ENCODE measurements at places on chromosomes 6 and 20.

DNA sequence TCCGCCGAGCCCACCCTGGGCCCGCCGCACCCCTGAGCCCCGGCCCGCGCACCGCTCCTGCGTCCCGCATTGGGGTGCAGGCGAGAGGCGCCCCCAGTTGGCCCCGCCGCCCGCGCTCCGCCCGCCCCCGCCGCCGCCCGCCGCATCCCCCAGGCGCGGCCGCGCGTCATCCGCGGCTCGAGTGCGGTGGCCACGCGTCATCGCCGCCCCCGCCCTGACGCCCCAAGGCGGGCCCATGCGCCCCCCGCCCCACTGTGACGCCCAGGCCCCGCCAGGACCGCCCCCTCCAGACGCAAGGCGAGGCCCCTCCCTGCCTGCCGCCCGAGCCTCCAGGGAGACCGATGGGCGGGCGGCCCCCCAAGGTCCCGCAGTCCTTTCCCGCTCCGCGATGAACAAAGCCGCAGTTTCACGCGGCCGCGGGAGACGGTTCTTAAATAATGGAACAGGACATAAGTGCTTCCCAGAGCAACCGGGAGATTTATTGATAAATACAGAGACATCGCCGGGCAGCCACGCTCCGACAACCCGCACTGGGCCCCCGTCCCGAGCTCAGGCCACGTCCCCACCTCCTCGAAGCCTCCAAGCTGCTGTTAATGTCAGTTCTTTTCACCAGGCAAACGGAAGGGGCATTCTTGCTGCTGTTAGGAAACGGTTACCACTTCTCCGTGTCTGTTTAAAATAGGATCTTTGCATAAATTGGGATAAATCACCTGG, at the start of gene ANKRD60:
Gene ANKRD60, minus strand, starts transcription at position 170 of the 714 bp plus-strand sequence. Its CDS starts 0 bp downstream, at position 170.
- DNase-seq: peak; percentile 6

GRCh38 chr6:143414769-143415168, 35.7 kb downstream of the ADAT2 start:
- DNase-seq: no peak

DNA sequence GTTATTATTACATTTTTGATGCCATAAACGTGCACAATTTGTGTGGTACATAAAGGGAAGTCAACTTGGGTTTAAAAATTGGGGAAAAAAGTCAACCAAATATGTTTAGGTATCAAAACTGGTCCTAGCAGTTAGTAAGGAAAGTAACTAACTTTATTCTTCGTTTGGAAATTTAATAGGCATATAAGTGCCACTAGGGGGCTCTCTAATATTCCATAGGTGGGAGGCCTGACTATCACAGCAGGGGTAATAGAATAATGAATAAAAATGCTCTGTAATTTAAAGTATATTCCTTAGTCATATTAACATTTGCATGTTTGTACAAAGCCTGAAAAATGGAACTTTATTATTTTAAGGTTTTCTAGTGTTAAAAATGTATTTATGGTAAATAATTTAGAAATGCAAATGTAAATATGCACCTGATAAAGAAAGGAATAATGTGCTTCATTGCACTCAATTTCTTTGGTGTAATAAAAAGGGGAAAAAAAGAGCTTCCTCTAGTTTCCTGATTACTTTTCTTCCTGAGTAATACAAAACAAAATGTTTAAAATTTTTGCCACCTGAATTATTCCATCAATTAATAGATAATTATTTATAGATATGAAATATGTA, 125.7 kb upstream of the HDAC2 start:
- no peak for DNase-seq

- DNase-seq: no peak
Measured at GRCh38 chr20:41382791-41383305, 16.2 kb upstream of the EMILIN3 start.

DNA sequence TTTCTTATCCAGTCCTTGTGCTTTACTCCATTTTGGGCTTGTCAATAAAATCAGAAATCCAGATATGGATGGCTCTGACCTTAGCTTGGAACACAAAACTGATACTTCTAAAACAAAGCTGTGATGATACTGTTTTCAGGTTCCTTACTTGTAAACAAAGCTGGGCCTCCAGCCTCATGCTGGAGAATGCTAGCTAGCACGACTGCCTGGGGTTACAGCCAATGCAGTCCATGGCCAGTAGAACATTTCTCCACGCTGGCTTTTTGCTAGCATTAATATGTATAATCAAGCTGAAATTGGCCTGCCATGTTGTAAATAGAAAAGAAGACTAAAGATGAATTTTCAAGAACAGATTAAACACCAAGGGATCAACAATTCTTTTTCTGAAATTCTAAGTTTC, 63.9 kb downstream of the MTHFD1L start:
- DNase-seq: no peak

- no peak for DNase-seq
Measured at GRCh38 chr6:51753635-51754034, 333.8 kb downstream of the PKHD1 start.

GRCh38 chr20:44584162-44584561, 1.8 kb downstream of the PKIG start:
- DNase-seq: no peak

- DNase-seq: no peak
Measured at GRCh38 chr6:9100869-9101580, 665.7 kb upstream of the SLC35B3 start.

- DNase-seq: no peak
Measured at GRCh38 chr6:37954791-37955190, 135.3 kb downstream of the ZFAND3 start.

- no peak for DNase-seq
Measured at GRCh38 chr6:15475872-15476271, 187.0 kb downstream of the DTNBP1 start.

DNA sequence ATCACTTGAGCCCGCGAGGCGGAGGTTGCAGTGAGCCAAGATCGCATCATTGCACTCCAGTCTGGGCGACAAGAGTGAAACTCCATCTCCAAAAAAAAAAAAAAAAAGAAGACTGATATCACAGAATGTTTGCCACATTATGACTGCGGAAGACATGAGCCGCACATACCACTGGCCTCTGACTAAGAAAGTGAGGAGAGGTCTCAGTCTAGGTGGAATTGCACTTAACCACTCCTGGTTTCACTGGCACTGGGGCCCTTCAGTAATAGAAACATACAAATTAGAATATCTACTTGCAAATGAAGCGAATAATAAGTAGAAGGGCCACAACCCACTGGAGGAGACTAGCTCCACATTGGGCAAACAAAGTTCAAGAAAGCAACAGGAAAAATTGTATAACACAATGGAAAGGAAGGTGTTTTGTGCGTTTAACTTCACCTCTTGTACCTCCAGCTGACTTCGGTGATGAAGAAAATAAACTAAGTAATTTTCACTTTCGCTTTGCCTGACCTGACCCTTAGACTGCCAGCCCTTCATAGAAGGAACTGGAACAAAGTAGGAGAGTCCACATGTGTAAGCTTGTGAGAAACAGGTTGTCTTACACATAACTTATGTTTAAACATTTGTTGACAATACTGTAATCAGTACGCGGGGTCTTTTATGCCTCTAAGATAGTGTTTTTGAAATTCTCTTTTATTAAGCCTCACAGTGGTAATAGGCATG, 147.5 kb upstream of the TSHZ2 start:
- no peak for DNase-seq
